ENCODE measurements at places on chromosomes 1 and 21. TPM values are rescaled to one million over a fixed set of nuclear protein-coding genes. Genes with fewer than 3 reads are reported as not detected.

DNA sequence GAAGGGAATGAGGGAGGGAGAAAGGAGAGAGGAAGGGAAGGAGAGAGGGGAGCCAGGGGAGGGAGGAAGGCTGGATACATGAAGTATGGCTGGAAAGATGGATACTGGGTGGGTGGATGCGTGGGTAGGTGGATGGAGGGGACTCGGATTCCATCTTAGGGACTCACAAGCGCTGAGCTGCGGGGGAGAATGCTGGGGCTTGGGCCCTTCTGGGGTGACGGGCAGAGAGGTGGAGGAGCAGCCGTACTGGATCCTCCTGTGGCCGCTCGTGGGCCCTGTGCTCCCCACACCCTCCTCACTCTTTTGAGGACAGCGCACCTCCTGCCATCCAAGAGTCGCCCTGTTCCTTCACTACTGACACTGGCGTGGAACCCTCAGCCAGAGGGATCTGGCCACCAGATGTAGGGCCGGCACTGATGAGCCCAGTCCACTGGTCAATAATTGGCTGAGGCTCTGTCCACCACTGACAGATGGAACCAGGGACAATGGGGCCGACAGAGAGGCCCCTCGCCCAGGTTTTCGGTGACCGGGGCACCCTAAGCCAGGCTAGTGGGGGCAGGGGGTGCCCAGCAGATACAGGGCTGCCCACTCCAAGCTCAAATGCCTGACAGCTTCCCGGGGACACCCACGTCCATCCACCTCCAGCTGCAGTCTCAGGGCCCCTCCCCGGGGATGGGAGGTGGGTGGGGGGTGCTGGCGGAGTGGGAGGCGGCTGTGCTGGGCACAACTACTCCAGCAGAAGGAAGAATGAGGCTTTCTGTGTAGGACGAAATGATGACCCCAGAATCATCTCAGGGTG lies 4.4 kb upstream of the ACTRT2 start:
- peaks cover 3% of the 10 kb centered on the region for H3K36me3 ChIP-seq
- no peak overlapping the region for H3K4me3 ChIP-seq
- H3K27me3 ChIP-seq: peaks cover 22% of the 10 kb centered on the region
- DNase-seq: no peak
- no peak overlapping the region for H3K27ac ChIP-seq

Gene FCER1G
- total RNA-seq: 8.3 TPM

Gene SUSD4
- 32.6 TPM for total RNA-seq

Gene ADAMTS1
- total RNA-seq: not detected

- peaks cover 7% of the 10 kb centered on the region for H3K27me3 ChIP-seq
- no peak overlapping the region for H3K27ac ChIP-seq
Measured at GRCh38 chr1:244296447-244296846, 155.3 kb downstream of the ADSS2 start.

DNA sequence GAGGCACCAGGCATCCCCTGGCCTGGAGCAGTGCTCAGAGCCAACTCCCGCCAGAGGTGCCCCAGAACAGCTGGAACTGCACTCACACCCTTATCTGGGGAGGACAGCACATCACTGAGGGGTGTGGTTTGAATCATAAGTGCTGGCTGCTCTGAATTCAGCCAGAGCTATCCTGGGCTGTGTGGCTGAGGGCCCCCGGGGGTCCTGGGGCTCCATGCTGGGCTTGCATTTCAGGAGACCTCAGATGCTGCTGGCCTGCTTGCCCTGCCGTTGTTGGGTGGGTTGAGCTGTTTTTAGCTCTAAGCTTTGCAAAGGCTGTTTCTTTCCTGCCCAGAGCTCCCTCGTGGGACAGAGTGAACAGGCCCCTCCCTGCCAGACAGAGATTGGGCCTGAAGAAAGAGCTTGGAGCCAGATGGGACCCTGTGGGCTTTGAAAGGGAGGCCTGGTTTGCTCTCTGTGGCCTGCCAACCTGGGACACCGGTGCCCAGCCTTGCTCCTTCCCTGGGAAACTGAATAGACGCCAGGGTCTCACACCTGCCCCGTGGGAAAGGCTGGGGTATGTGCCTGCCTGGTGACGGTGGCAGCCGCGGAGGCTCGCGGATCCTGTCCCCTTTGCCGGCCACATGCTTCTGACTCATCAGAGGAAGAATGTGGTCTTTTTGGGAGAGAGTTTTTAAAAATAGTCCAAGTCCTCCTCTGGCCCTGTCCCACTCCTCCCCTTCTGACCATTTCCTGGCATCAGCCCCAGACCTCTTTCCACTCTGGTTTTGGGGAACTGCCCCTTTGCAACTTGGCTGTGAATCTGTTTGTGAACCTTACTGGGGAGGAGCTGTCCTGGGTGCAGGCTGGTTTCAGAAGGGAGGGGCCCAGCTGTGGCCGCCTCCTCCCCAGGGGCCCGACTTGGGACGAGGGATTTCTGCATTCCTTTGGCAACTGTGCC lies 30.0 kb downstream of the ARHGEF10L start:
- H3K4me1 ChIP-seq: no peaks in the 10 kb centered on the region
- no peak for DNase-seq
- no peaks in the 10 kb centered on the region for H3K36me3 ChIP-seq
- no peak overlapping the region for H3K27ac ChIP-seq
- H3K27me3 ChIP-seq: peaks cover 33% of the 10 kb centered on the region

Gene CFAP74
- not detected for total RNA-seq

DNA sequence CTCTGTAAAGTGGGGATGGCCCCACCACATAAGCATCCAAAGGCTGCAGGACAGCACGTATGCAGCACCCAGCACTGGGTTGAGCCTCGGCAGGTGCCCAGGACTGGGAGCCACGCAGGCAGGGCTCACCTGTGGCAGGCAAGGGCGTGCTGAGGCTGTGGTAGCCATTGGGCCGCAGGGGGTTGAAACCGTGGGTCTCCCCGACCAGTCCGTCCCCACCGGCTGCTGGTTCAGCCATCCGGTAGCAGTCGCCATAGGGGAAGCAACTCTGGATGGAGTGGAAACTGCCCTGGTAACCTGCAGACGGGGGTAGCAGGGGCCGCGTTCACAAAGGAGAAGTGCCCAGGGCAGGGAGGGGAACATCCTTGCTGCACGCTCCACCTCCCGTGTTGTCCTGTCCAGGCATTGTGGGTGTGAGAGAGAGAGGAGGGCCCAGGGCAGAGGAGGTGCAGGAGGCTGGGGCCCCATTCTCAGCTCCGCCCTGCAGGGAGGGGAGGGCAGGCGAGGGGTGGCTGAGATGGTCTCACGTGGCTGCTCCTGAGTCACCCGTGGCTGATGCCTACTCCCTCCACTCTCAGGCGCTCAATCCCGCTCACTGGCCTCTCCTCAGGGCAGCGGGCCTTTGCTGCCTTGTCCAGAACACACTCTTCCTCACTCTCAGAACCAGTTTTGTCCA lies 49.9 kb downstream of the DMRTB1 start:
- H3K27me3 ChIP-seq: peaks cover 6% of the 10 kb centered on the region
- no peak overlapping the region for H3K4me3 ChIP-seq
- no peak for DNase-seq
- H3K36me3 ChIP-seq: no peaks in the 10 kb centered on the region

- peaks cover 2% of the 10 kb centered on the region for H3K36me3 ChIP-seq
- no peaks in the 10 kb centered on the region for H3K27me3 ChIP-seq
Measured at GRCh38 chr1:100924991-100925390, 29.1 kb downstream of the SLC30A7 start.

DNA sequence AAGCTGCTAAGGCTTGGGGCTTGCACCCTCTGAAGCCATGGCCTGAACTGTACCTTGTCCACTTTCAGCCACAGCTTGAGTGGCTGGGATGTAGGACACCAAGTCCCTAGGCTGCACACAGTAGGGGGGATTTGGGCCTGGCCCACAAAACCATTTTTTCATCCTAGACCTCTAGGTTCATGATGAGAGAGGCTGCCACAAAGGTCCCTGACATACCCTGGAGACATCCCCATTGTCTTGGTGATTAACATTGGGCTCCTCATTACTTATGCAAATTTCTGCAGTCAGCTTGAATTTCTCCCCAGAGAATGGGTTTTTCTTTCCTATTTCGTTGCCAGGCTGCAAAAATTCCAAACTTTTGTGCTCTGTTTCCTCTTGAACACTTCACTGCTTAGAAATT lies 26.3 kb upstream of the CHODL start:
- no peak for DNase-seq
- no peak overlapping the region for H3K4me3 ChIP-seq
- no peak overlapping the region for H3K27ac ChIP-seq
- no peaks in the 10 kb centered on the region for H3K27me3 ChIP-seq

DNA sequence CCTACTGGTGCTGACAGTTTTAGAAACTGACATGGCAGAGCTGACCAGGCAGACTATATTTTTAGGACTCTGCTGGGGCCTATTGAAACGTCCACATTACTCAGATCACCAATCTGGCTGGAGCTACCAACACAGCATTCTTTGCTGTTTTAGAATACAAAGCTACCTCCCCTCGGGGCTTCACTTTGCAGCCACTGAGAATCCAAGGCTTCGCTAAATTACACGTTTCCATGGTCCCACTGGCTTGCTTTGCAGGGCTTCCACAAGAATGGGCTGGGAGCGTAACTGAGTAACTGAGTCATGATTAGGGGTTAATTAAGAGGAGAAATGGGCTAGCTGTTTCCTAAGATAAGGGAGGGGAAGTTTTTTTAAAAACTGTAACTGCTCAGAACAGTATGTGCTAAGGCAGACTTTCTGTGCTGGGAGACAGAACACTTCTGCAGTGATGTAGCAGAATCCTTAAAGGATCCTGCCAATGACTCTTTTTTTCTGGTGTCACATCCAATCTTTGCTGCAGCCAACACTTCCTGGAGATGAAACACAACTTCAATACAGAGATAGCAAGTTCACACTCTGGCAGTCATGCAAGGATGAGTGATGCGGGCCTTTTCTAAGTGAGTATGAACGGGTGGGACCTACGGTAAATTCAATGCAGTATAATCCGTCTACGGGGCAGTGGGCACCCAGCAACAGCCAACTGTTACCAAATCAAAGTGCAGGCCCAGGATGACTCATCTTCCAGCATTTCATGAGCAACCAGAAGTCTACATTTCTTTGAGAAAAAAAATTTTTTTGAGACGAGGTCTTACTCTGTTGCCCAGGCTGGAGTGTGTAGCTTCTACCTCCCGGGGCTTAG lies 21.5 kb downstream of the NDUFS5 start:
- no peak overlapping the region for H3K27ac ChIP-seq
- no peak overlapping the region for H3K4me3 ChIP-seq
- DNase-seq: no peak

Gene RNU1-1
- total RNA-seq: 3,182 TPM

DNA sequence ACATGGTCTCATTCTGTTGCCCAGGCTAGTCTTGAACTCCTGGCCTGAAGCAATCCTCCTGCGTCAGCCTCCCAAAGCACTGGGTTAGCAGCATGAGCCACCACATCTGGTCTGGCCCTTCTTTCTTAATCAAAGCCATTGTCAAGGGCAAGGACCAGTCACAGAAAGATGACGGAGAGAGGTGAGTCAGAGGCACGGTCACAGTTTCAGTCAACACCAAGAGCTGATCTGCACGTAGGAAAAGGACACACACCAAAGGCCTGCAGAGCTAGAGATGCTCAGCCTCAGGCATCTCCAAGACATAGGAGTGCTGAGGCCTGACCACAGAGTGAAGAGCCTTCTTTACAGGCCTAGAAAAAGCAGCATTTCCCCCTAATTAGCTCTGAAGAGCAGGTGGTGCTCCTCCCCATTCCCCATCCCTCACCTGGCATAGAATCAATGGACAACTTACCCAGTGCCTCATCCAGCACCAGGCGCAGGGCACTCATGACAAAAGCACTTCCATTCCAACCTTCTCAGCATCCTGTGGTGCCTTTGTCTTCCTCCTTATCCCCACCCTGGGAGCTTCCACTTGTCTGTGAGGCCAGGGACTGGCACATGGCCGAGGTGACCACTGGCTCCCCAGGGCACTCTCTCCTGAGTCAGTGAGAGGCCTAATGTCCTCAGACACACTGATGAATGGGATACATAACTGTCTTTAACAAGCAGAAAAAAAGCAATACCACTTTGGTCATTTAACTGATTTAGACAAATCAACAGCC lies 139.8 kb downstream of the AJAP1 start:
- H3K27me3 ChIP-seq: peaks cover 26% of the 10 kb centered on the region
- H3K4me3 ChIP-seq: no peak overlapping the region

GRCh38 chr1:182656842-182657397 lies 27.5 kb downstream of the RGS8 start:
- H3K4me3 ChIP-seq: no peak overlapping the region
- H3K27me3 ChIP-seq: peaks cover 18% of the 10 kb centered on the region
- H3K36me3 ChIP-seq: no peaks in the 10 kb centered on the region

DNA sequence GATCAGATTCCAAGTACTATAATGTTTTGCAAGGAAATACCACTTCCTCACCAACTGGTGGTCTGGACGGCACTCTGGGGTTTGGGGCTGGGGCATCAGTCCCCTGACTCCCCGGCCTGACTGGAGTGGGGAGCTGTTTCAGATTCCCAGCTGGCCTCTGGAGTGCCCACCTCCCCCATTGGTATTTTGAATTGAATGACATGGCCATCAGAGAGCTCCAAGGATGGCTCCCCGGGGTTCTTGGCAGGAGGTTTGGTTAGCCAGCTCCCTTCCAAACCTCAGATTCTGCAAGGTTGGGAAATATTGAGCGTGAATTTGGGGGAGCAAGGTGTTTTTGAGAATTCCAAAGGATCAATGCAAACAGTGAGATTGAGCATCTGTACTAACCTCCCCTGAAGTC lies 2.2 kb upstream of the INAVA start:
- H3K27me3 ChIP-seq: no peaks in the 10 kb centered on the region
- H3K4me1 ChIP-seq: peaks cover 29% of the 10 kb centered on the region
- H3K36me3 ChIP-seq: no peaks in the 10 kb centered on the region
- no peak for DNase-seq

GRCh38 chr1:219778793-219779369 lies 149.5 kb downstream of the SLC30A10 start:
- H3K4me3 ChIP-seq: no peak overlapping the region
- H3K36me3 ChIP-seq: no peaks in the 10 kb centered on the region
- no peaks in the 10 kb centered on the region for H3K4me1 ChIP-seq
- DNase-seq: no peak

DNA sequence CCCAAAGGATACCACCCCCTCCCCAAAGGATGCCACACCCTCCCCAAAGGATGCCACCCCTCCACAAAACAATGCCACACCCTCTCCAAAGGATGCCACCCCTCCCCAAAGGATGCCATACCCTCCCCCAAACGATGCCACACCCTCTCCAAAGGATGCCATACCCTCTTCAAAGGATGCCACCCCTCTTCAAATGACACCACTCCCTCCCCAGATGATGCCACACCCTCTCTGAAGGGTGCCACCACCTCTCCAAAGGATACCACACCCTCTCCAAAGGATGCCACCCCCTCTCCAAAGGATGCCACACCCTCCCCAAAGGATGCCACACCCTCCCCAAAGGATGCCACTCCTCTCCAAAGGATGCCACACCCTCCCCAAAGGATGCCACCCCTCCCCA lies 21.6 kb upstream of the TRIM17 start:
- peaks cover 7% of the 10 kb centered on the region for H3K4me1 ChIP-seq
- no peak for DNase-seq
- no peak overlapping the region for H3K27ac ChIP-seq
- no peaks in the 10 kb centered on the region for H3K36me3 ChIP-seq

GRCh38 chr1:245701631-245702030 lies 546.8 kb downstream of the KIF26B start:
- H3K27me3 ChIP-seq: no peaks in the 10 kb centered on the region
- no peaks in the 10 kb centered on the region for H3K4me1 ChIP-seq
- no peaks in the 10 kb centered on the region for H3K36me3 ChIP-seq
- H3K27ac ChIP-seq: no peak overlapping the region
- DNase-seq: no peak
- no peak overlapping the region for H3K4me3 ChIP-seq
